ENCODE measurements at places on chromosomes 2 and 18.

- DNase-seq, result no peak
These were observed at the start of gene TEKT4 for GRCh38 chr2:94871226-94872087. TSS of gene TEKT4 (plus strand) at chr2:94871430. CDS start at chr2:94871580, 150 bp downstream.

DNA sequence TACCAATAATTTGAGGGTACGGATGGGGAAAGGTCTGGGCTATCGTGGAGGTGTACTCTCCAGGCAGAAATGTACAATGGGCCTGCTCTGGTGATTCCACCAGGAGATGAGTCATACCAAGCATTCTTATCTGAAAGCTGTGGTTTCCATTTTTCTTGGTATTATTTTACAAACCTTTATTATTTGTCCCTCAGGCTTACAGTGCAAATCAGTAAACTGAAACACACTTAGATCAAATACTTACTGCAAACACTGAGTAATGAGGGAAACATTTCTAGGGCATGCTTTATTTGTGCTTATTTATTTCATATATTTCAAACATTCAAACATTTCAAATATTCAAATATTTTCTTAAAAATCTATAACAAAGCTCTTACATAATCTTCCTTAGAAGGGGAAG is 319.8 kb downstream of the RND3 start:
- DNase-seq, result no peak

GRCh38 chr2:10868465-10869314 is 43.0 kb upstream of the KCNF1 start:
- DNase-seq, result no peak

GRCh38 chr2:37659723-37660122 is 11.7 kb downstream of the CDC42EP3 start:
- DNase-seq, result no peak

- DNase-seq, result no peak
These were observed 954 bp downstream of the RAPGEF4 start for GRCh38 chr2:172736424-172737174.

DNA sequence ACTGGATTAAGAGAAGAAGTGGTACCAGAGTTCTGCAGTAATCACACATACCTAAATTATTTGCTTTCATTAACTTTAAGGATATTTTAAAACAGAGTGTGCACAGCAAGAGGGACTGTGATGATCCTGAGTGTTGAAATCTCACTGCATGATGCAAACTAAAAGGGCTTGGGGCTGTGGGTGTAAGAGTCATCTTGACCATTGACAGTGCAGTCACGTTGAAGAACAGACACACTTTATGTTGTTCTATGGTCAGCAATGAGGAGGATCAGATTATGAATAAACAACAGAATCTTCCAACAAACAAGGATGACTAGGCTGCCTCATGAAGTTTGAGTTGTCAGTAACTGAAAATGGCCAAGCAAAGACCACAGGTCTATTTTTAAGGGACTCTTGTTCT is 87.2 kb upstream of the GALNT5 start:
- DNase-seq, result no peak

DNA sequence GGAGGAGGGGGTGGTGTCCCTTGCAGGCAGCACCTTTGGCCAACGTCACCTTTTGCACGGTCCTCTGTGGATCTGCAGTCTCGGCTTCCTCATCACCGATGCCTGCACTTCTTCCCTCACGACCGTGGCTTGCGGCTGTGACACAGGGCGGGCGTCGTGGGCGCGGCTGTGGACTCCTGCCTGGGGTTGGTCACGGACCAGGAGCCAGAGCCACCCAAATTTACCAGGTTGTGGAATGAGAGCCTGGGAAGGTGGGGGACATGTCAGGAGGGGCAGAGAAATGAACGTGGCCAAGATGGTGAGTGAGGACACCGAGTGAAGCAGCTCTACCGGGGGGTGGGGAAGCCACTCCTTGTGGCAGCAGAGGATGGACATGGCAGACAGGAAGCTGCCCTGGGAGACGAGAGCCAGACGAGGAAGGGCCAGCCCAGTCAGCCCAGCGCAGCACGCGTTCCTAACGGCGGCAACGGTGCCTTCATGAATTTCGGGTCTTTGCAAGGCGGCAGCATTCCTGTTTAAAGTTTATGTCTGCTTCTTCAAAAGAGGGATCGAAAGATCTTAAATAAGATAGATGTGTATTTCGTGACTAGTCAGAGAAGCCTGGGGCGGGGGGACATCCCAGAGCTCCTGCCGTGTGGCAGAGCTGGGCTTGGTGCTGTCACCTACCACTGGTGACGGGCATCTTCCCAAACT is 84.2 kb downstream of the LRRFIP1 start:
- DNase-seq, result no peak

- no peak for DNase-seq
These were observed 116.2 kb downstream of the METTL8 start for GRCh38 chr2:171317492-171318125.

GRCh38 chr2:189338115-189338514 is 103.2 kb upstream of the WDR75 start:
- no peak for DNase-seq

- no peak for DNase-seq
These were observed at the start of gene HOXD11 for GRCh38 chr2:176106581-176107539. TSS of gene HOXD11 (plus strand) at chr2:176107280. CDS start at chr2:176107356, 76 bp downstream.

DNA sequence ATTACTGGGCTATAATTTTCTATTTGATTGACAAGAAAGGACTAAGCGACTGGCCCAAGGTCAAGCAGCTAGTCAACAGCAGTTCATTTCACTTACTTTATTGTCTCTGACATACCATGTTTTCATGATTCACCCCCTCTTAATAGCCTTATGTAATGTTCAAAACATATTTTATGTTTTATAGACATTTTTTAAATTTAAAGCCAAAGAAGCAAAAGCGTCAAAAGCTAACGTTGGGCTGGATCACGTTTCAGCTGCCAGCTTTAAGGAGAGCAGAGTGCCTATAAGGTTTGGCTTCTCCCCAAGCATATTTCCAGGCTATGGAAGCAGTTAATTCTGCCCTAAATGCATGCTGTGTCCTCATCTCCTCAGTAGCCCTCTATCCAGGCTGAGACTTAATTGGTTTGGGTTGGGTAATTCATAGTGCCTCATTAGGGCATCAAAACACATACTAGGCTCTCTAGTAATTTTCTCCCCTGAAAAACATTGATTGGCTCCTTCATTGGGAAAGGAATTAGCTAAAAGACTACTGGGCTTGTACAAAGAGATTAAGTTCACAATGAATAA is 94.8 kb upstream of the CREB1 start:
- no peak for DNase-seq

DNA sequence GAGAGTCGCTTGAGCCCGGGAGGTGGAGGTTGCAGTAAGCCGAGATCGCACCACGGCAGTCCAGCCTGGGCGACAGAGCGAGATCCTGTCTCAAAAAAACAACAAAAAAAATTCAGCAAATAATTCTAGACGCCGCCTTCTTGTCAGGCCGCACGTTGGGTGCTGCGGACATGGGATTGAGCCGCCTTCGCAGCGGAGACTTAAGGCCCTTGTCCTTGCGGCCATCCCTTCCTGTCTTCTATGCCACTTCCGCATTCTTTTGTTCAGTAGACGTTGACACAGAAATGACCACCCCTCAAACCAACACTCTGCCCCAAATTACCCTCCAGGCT is 15.8 kb downstream of the PTPN18 start:
- DNase-seq, result no peak

Data from stimulated activated CD4-positive, alpha-beta T cell treated with anti-CD3 and anti-CD28 coated beads, Interleukin-2, amount 100 ng/mL, for 48 hours (primary cell).